ENCODE measurements at places on chromosomes 13 and 19. TPM values are rescaled to one million over a fixed set of nuclear protein-coding genes. Genes with fewer than 3 reads are reported as not detected.

DNA sequence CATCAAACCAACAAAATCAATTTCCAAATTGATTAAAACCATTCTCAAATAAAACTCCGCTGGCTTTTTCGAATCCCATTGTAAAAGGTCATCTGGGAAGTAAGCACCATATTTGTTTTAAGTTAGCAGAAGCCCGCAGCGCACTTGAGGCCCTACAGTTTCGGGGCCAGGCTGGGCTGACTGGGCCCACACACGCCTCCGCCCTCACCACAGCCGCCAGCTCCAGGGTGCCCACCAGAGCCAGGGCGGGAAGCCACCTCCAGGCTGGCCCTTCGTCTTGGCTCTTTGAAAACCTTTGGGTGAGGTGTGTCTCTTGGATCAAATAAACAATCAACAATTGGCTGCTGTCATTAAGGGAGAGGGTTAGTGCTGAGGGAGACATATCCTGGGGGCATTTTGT, 133.3 kb downstream of the SOX1 start:
- no peak for DNase-seq

The MIER2 gene
- 6.1 TPM for total RNA-seq

The PNMA8B gene
- total RNA-seq = not detected

The FLT1 gene
- total RNA-seq = not detected

The PET100 gene
- total RNA-seq = 42.7 TPM

The ZNF541 gene
- not detected for total RNA-seq

The PSG3 gene
- not detected for total RNA-seq

The UQCR11 gene
- total RNA-seq = 97.2 TPM

- DNase-seq = no peak
Measured at GRCh38 chr19:42290523-42291434, 11.2 kb upstream of the PRR19 start.

All from Caki2 (cell line).